Uterus (tissue), 4 donors: ENCODE measurements at places on chromosomes 3 and 15. TPM values are rescaled to one million over a fixed set of nuclear protein-coding genes. Genes with fewer than 3 reads are reported as not detected.

The C3orf22 gene
- not detected for total RNA-seq

The ECE2 gene
- not detected for total RNA-seq

The CCDC174 gene
- total RNA-seq, result 5.3 TPM

The ARGFX gene
- total RNA-seq, result not detected

The COL7A1 gene
- total RNA-seq, result 0.88 TPM

The OXSR1 gene
- 45.6 TPM for total RNA-seq

The GOLGA8T gene
- not detected for total RNA-seq

The MYH15 gene
- not detected for total RNA-seq

The SELENOS gene
- 58.4 TPM for total RNA-seq

The ENTPD3 gene
- total RNA-seq, result 3.3 TPM

The CHRNA7 gene
- 9.1 TPM for total RNA-seq

The PRSS50 gene
- 0.55 TPM for total RNA-seq

The SMAD6 gene
- 30.1 TPM for total RNA-seq

The LNP1 gene
- total RNA-seq, result 12.9 TPM

The SPINT1 gene
- total RNA-seq, result 38.1 TPM

The COL6A5 gene
- not detected for total RNA-seq

The MAGEL2 gene
- total RNA-seq, result 0.29 TPM

The KCNH8 gene
- 0.49 TPM for total RNA-seq

The ALDH1L1 gene
- total RNA-seq, result 11.3 TPM

DNA sequence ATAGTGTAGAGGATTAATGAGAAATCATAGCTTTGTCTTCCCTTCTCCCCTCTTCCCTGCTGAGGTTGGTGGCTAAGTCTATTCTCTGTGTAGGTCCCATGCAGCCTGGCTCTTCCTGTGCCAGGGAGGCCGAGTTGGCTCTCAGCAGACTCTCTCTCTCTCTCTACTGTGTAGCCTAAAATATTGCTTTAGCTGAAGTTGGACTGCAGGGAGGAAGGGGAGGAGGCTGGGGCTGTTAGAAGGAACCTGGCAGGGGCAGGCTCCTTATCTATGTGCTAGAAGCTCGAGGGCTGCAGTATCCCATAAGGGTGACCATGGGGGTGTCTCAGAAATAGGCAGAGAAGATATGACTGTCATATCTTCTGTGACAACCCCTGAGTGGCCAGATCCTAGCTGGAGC is 160.8 kb downstream of the EPHB1 start:
- no peak for DNase-seq

- DNase-seq, result no peak
Measured at GRCh38 chr3:50154476-50154839, 666 bp upstream of the SEMA3F start.

- peak; percentile 38 for DNase-seq
Measured at GRCh38 chr3:122993124-122993978, 34.2 kb downstream of the SEMA5B start.

DNA sequence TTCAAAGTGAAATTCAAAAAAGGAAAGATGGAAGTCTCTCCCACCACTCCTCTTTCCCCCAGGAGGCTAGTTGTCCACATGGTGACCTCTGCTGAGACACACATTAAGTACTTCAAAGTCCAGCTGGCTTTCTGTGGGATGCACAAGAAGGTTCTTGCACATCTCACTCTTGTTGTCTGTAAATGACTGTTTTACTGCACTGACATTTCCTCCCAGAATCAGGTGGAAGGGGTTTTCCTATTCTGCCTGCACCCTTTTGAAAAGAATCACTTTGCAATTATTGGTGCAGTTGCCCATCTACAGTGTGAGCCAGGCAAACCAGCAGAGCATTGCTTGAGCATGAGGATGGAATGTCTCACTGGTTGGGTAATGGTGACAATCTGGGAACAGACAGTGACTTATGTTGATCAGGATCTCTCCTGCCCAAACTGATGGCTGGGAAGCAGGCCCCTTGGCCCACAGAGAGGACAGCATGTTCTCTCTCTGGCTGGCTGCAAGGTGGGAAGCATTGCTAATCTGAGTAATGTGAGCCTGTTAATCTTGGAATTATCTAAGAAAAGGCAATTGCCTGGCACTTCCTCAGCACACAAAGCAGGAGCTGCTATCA is 347.7 kb upstream of the SATB1 start:
- no peak for DNase-seq

GRCh38 chr15:91400481-91400880 is 300.4 kb downstream of the SV2B start:
- DNase-seq, result no peak

DNA sequence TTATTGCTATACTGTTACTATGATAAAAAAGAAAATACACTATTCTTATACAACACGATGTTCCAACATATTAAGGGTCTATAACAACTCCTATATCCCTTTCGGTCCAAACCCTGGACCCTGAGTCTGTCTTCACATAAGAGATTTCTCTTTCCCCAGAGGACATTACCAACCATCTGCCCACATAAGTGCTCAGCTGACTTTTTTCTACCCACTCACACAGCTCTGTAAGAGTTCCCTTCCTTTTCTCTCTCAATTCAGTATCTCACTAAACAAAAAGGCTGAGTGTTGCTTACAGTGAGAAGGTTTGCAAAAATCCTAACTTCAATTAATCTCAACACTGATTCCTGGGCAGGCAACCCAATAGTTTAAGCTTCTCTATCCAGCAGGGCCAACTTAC is 30.5 kb downstream of the ITGB5 start:
- DNase-seq, result no peak

- DNase-seq, result no peak
Measured at GRCh38 chr3:264394-265156, 68.0 kb downstream of the CHL1 start.

DNA sequence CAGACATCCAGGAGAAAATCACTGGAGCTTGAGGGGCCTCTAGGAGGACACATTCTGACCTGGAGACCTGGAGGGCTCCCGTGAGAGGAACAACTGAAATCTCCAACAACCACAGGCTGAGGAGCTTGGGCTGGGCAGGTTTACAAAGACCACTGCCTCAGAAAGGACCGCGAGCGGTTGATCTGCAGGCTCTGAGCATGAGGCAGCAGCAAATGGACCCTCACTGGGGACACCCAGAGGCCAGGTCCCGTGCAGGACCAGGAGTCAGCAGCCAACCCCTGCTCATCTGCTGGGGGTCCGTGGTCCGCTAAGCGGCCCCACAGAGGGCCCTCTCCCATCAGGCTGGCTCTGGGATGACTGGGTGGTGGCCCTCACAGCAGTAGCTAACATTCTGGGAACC is 10.5 kb upstream of the EPHB3 start:
- DNase-seq, result no peak

DNA sequence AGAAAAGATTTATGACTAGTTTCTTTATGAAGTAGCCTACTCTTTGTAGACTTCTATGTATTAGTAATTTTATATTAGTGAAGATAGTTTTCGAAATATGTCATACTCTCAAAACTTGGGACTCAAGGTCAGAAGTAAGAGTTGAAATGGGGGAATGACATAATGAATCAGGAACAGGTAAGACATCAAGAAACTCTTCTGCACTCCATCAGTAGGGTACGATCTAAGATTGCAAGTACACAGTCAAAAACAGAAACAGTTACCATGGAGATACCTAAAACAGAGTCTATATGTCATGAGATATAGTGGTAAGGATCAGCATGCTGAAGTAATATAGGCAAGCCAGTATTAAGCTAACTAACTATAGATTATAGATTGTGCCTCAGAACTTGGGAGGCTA is 187.0 kb upstream of the MLF1 start:
- no peak for DNase-seq

- no peak for DNase-seq
Measured at GRCh38 chr3:25663347-25663868, 1.3 kb downstream of the TOP2B start.

DNA sequence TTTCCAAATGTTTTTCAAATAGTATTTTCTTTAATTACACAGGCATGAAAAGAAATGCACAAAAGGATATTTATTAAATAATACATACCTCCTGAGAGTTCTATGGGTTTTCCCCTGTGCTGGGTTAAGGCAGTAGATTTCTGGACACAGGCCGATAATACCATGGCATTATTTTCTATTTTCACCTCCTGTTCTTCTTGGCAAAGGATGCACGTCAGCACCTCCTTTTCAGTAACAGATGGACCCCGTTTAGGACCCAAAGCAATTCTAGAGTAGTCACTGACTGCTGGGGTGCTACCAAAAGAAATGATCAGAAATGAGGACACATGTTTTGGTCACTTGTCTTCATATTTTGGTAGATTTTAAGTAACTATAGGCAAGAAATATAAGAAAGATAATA is 86.4 kb upstream of the TTBK2 start:
- no peak for DNase-seq

- DNase-seq, result peak; percentile 20
Measured at GRCh38 chr15:67504796-67505195, 16.1 kb upstream of the C15orf61 start.

GRCh38 chr3:46504789-46505188 is 7.0 kb downstream of the RTP3 start:
- no peak for DNase-seq

DNA sequence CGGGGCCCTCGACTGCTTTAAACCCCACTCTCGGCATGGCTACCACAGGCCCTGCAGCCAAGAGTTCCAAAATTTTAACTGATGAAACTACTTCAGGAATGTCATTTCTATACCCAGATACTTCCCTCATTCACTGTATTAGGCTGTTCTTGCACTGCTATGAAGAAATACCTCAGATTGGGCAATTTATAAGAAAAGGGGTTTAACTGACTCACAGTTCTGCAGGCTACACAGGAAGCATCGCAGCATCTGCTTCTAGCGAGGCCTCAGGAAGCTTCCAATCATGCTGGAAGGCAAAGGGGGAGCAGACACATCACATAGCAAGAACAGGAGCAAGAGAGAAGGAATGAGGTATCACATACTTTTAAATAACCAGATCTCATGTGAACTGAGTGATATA is 21.6 kb upstream of the ALCAM start:
- no peak for DNase-seq

DNA sequence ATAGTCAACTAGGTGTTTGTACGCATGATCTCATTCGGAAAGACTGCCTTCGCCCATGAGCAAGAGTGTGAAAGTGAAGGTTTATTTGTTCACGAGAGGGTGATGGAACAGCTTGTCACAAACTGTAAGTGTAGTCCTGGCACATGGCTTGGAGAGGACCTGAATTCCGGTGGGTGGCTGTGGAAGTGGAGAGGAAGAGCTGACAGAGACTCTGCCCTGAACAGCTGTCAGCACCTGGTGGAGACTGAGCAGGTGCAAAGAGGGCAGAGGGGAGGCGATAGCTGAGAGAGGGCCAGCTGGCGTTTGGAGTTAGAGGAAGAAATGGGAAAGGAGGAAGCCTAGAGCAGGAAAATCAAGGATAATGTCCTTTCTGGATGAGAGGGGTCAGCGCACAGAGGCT is 155.7 kb downstream of the EEFSEC start:
- no peak for DNase-seq

GRCh38 chr15:52171807-52172206 is 19.4 kb downstream of the GNB5 start:
- no peak for DNase-seq

- no peak for DNase-seq
Measured at GRCh38 chr15:26294059-26294689, 431.0 kb upstream of the ATP10A start.

GRCh38 chr15:82774496-82774895 is 31.4 kb downstream of the FSD2 start:
- no peak for DNase-seq

- no peak for DNase-seq
Measured at GRCh38 chr15:58419803-58420524, 11.8 kb upstream of the LIPC start.

DNA sequence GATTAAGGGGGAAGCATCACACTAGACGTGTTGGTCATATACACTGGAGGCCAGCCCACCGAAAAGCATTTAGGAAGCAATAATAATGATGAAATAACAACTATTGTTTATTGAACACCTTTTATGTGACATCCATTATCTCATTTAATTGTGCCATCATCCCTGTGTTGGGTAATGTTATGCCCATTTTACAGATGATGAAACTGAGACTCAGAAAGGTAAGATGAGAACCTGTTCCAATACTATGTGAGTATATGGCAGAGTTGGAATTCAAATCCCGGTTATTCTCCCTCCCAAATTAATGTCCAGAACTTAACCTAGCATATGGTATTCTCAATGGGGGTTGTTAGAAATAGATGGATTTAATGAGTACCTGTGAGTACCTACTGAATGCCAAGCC is 99.2 kb downstream of the SMAD6 start:
- no peak for DNase-seq

GRCh38 chr15:98942431-98942830 is 65.2 kb downstream of the PGPEP1L start:
- no peak for DNase-seq

DNA sequence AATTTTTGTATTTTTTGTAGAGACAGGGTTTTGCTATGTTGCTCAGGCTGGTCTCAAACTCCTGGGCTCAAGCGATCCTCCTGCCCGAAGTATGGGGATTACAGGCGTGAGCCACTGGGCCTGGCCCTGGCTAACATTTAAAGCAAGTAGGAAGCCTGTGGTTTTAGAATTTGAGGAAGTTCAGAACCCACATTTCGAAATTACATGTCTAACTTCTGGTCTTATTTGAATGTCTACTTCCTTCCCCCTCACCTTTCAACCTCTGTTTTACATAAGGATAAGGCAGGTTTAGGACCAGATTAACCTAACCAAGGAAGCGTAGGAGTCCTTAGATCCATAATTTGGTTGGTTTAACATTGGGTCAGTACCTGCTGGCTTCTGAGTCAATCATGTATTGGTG is 120.5 kb upstream of the PROK2 start:
- no peak for DNase-seq

DNA sequence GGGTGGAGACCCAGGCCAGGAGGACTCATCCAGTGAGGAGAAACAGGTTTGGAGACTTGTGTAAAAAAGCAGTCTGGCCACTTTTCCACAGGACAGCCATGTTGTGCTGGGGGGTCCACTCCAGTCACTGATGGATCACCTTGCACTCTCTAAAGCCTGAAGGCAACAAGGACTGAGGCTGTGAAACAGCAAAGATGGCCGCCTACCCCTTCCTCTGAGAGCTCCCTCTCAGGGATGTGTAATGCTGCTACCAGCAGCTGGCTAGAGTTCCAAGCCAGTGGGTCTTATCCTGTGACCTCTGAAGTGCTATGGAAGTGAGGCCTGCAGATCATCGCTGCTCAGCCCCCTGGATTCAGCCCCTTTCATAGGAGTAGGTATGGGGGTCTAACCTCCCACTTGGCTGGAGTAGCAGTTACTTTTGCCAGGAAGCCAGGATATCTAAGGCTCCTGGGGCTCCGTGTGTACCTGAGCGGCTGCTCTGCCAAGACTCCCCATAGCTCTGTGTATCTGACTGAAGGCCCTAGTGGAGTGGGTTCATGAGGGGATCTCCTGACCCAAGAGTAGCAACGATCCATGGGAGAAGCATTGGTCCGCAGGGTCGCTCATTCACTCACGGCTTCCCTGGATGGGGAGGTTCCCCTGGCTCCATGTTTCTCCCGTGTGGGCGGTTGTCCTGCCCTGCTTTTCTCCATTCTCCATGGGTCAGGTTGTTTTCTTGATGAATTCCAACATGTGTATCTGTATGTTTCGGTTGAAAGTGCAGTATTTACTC is 69.9 kb upstream of the TNFSF10 start:
- DNase-seq, result no peak
